ENCODE measurements at places on chromosomes 11 and 22.

- DNase-seq: no peak
These were observed 1371.2 kb downstream of the BRD1 start for GRCh38 chr22:48456449-48456848.

DNA sequence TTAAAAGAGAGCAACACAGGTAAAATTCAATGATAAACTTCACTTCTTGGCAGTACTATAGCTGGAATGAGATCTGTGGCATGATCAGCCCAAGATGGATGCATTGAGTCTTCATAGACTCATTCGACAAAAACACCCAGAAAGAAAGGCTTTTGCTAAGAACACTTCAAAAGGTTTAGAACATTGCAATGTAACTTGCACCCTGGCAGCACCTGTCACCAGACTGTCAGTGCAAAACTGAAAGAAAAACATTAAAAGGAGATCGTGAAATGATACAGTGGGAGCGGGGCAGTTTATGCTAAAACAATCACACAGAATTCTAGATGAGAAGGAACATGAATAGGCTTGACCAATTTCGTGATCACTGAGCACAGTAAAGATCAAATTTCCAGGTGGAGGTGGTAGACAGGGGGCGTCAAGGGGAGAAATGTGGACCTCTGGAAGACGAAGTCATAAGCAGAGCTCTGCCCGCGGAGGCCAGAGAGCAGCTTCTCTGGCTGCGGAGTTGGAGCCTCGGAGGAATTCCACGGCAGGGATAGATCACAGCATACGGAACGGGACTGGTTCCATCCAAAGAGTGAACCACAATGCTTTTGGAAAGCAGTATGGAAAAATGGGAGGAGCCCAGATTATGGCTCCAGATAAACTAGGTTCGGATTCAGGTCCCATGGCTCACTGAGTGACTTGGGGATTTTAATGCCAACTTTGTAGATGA is 11.9 kb downstream of the VSIG10L2 start:
- DNase-seq: no peak

GRCh38 chr11:128886406-128887124 is 4.6 kb upstream of the KCNJ5 start:
- peak; percentile 83 for DNase-seq

GRCh38 chr11:82118946-82119345 is 614.7 kb downstream of the FAM181B start:
- DNase-seq: no peak

DNA sequence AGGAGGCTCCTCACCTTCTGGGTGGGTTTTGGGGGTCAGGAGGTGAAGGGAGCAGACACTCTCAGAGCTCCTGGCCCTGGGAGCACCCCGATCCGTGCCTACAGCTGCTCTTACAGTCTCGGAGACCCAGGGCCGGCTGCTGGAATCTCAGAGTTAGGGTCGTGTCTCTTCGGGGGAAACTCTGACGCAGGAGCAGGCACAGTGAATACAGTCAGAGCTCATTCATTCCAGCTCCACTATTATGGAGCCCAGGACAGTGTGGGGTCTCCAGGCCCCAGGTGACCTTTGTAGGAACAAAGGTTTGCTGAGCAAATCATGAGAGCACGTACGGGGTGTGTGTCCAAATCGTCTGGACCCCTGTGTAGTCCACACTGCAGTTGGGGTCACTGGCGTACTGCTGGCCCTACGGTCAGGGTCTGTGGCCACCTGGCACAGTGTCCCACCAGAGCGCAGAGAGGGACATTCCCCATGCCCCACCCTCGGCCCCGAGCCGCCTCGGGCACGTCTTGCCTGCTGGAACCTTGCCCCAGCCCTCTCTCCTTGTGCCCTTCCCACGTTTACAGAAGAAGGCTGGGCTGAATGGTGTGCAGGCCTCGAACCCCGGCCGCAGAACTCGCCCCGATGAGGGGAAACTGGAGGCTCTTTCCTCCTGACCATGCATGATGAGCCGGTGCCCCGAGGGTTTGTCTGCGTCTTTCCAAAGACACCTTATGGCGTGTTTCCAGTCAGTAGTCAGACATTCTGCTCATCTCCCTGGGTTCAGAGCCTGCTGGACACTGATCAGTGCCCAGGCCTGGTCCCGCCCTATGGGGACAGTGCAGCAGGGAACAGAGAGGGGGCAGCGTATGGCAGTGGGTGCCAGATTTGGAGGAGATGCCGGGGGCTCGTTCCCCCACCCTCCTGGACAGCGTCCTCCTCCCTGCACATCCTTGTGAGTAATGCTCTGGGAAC is 1166.6 kb downstream of the BRD1 start:
- no peak for DNase-seq

DNA sequence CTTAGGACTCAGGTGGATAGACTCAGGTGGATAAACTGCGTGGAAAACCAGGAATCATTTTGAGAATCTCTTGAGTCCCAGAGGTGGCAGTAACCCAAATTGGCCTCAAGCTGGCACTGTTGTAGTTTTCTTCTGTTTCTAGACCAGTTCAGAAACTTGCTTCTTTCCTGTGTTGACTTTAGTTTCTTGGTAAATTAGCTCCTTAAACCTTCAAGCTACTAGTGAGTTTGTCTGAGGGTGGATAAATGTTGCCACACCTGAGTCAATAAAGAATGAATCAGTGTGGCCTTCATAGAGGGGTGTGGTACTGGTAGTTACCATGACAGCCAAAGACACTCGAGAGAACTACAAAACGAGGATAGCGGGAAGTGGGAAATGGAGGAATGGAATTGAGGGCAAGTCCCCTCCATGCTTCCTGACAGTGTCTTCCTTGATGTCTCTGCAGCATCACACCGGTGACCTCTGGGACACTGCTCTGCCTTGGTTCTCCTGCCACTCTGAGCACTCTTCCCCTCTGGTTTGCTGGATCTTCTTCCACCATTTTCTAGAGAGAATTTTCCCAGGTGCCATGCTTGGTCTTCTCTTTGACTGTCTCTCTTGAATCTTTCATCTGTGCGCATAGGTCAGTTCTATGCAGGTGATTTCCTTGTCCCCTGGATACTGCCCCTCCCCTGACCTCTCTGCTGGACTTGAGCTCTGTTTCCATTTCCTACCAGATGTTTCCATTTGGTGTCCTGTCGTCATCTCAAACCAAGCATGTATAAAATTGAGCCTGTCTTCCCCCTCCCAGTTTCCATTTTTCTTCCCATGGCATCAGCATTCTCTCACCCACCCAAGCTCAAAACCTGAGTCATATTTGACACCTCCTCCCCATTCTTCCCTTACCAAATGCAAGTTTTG is 7.2 kb downstream of the POLD4 start:
- peak; percentile 77 for DNase-seq

DNA sequence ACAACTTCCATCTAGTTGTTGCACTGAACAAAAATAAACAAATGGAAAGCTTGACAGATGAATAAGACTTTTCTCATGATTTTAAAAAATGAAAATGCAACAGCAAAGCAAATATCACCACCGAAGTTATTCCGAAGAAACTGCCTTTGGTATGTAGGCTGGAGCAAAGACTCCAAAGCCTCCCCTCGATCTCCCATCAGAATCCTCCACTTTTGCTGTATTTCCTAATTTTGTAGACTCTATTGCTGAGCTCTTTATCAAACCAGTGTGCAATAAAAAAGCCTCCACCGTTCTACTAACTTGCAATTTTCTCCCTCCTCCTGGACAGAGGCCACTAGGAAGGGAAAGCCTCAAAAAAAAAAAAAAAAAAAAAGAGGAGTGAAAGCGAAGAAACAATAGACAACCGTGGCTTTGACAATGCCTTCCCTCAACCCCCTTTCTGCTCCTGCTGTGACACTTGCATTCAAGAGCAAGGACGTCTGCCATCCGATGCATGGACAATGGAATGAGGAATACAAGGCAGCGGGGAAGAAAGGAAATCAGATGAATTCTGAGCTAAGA is 190.9 kb upstream of the BLID start:
- no peak for DNase-seq

GRCh38 chr11:50187220-50187619 is 154.5 kb downstream of the OR4C45 start:
- DNase-seq: no peak

DNA sequence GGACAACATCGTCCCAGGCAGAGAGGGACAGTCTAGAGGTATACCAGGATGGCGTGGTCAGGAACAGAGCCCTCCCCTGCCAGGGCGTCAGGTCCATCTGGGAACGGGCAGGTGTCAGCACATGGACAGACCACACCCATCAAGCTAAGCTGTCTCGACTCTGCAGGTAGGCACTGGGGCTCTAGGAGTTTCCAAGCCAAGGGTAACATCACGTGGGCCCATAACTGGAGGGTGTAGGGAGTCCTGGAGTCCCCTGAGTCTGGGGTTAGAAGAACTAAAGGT is 75.4 kb downstream of the PHF21B start:
- no peak for DNase-seq

- no peak for DNase-seq
These were observed 76.1 kb upstream of the LIN7C start for GRCh38 chr11:27582621-27583020.

- DNase-seq: no peak
These were observed 5.5 kb downstream of the VPS37C start for GRCh38 chr11:61155741-61156140.

DNA sequence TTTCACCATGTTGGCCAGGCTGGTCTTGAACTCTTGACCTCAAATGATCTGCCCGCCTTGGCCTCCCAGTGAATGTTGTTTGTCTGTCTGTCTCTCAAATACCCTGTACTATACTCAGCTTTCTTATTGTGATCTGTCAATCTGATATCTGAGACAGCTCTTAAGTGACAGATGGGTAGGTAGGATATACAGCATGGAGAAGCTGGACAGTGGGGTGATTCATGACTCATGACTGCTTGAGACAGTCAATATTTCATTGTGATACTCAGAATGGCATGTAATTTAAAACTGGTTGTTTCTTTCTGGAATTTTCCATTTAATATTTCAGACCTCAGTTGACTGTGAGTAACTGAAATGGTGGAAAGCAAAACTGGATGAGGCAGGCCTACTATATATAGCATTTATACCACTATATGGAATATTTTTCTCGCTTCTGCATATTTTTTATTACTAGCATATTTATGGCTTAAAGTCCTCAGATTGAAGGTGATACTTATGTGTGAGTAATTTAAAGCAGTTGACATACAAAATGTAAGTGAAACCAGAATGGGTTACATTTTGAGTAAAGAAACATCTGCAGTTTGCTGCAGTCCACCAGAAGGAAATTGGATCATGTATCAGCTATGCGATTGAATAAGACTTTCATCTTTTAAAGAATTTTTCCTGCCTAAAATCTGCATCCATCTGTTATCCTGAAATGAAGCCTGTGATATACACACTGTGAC is 22.3 kb downstream of the ARHGAP42 start:
- DNase-seq: no peak

DNA sequence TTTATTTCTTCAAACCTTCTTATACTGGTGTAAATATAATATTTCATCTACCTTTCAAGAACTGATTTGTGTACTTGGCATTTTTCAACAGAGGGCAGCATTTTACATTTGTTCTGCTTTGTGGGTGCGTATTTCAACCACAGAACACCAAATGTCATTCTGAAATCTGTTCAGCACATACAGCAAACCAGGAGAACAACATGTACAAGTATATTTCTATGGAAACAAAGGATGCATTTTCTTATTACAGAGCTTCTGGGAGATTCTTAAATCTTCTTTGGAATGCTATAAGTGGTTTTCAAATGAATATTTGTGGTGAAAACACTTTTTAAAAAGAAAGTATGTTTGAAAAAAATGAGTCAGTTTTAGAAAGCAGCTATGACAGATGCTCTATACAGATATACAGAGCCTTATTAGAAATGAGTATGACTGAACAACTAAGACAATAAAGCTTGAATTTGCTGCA is 946.0 kb downstream of the FAM181B start:
- peak; percentile 11 for DNase-seq

- DNase-seq: no peak
These were observed 18.9 kb downstream of the MRPL16 start for GRCh38 chr11:59791639-59792038.

- no peak for DNase-seq
These were observed 275.8 kb downstream of the MIAT start for GRCh38 chr22:26933105-26933590.

DNA sequence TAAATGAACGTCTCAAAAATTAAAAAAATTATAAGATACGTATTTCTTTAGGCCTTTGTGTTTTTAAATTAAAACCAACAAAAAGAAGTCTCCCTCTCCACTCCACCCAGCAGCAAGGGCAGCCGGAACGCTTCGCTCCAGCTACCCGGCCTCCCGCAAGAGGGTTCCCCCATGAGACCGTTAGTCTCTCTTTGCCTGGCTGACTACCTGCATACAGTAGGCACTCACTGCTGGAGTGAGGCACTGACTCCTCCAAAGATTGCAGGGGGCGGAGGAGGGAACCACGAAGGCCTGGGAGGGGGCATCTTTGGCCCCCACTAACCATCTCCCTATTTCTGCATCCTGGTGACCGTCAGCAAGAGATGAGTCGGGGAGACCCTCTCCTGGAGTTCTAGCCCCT is 10.1 kb downstream of the CBX6 start:
- DNase-seq: no peak

GRCh38 chr11:15607361-15608036 is 492.8 kb downstream of the INSC start:
- no peak for DNase-seq

DNA sequence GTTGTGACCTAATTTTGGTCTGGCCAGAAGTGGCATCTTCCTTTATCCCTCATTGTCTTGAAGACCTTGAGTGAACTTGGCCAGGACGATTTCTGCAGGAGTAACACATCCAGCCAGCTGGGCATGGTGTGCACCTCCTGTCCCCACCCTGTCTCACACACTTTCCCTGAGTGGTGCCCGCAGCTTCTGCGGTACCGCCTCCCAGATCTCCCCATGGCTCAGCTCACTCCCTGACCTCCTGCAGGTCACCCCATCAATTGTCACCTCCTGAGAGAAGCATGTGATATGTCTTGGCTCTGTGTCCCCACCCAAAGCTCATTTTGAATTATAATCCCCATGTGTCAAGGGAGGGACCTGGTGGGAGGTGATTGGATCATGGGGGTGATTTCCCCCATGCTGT is 50.2 kb upstream of the TP53I11 start:
- DNase-seq: no peak

- DNase-seq: peak; percentile 70
These were observed 1.2 kb upstream of the CASTOR1 start for GRCh38 chr22:30290342-30291057.

DNA sequence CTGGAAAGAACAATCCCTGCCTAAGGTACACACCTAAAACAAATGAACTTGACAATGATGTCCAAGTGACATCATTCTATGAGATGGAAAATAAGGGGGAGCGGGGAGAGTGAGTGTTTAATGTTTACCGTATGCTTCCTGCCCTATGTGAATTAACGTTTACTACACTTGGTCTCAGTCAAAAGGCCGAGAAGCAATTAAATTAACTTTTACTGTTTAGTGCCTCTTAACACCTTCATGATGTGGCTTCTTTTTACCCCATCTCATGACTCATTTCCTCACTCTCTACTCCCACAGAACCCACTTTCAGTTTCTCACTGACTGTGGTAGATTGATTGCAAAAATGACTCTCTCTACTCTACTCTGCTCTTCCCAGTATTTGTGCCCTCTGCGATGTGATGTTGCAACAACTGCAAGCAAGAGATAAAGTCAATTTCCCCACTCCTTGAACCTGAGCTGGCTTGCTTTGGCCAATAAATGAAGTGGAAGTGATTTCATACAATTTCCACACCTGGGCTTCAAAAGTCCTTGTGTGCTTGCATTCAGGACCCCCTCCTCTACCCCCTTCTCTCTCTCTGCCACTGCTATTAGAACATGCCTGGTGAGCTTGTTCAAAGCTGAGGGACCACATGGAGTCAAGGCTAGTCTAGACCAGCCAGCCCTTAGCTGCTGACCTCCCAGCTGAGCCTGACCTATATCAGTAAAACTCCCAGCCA is 11.6 kb upstream of the ALKBH3 start:
- DNase-seq: no peak

- no peak for DNase-seq
These were observed 627.8 kb downstream of the TBC1D22A start for GRCh38 chr22:47390026-47390970.
